Foreskin melanocyte (primary cell): ENCODE measurements at places on chromosomes 7 and 10.
A peak's percentile ranks its signal among the peaks of the same experiment; 100 is the strongest.

- DNase-seq: no peak
These were observed 278.1 kb downstream of the MAGI2 start for GRCh38 chr7:79175374-79175773.

DNA sequence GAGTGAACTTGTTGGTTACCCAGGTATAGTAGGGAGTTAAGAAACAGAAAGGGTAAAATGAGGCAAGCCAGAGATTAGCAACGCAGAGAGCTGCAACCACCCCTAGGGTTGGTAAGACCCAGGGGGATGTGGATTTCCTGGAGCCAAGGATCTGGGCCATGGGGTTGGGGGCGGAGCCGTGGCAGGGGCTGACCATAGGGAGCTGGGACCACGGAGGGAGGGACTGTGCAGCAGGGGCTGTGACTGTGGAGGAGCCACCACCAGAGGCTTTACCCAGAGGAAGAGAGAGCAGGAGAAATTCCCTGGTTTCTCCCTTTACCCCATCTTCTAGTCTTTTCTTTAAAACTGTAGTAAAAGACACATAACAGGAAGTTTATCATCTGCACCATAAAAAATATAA, 58.6 kb upstream of the BAIAP2L1 start:
- no peak for DNase-seq

GRCh38 chr7:2436341-2437104, 33.1 kb downstream of the CHST12 start:
- no peak for DNase-seq

DNA sequence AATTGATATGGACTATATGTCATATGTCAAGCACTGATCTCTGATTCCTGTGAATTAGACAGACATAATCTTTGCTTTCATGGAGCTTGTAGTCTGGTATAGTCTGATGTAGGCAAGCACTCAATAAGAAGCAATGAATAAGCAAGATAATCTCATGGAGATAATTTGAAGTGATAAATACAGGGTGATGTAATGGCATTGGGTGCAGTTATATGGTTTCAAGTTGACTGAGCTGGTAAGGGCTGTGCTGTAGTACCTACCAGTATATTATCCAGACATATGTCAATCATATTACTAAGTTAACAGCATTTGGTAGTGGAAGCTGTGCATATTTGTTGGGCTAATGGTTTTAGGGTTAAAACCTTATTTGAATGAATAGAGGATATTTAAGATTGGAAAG, 117.5 kb upstream of the PRPS1L1 start:
- no peak for DNase-seq

- DNase-seq: peak; percentile 40
These were observed 208.4 kb upstream of the KLF14 start for GRCh38 chr7:130942211-130942964.

GRCh38 chr7:2894118-2894940, 50.2 kb upstream of the GNA12 start:
- DNase-seq: no peak

- no peak for DNase-seq
These were observed 82.0 kb downstream of the KIF20B start for GRCh38 chr10:89783406-89783805.

DNA sequence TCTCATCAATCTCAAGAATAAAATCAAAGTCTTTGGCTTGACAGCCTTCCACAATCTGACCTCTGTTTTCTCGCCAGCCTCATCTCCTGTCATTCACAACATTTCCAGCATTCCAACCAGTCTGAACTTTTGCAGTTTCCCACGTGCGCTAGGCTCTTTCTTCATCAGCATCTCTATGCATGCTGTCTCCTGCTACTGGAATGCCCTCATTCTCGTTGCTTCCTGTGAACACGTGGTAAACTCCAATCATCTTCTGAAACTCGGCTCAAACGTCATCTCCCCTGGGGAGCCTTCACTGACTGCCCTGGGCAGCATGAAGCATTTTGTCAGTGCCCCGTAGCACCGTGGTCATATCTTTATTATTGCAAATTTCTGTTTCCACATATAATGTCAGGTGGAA, 12.2 kb upstream of the RSBN1L start:
- peak; percentile 75 for DNase-seq

DNA sequence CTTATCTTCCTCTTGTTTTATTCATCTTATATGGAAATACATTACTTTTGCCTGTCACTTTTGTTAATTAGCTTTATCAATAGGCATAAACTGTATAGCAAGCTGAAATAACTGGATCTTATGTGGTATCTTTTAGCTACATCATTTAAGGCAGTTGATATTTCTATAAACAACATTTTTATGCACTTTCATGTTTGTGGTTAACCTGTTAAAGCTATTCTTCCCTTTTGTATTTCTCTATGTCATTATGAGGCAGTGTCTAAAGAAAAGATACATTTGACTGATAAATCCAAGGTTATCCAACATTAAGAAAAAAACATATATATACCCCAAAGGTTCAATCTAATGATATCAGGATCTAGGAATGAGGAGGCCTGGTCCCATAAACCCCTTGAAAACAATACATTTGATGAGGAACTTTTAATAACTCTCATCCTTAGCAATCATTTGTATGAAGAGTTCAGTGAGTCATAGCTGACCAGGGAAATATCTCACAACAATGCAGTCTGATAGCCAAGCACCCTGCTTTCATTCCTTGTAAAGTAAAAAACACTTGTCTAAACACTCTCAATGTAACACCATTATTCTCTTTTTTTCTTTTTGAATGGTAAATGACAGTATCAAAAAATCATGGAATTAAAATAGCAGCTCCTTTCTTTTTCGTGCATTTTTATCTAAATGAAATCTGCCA, 300.9 kb downstream of the NEBL start:
- no peak for DNase-seq

DNA sequence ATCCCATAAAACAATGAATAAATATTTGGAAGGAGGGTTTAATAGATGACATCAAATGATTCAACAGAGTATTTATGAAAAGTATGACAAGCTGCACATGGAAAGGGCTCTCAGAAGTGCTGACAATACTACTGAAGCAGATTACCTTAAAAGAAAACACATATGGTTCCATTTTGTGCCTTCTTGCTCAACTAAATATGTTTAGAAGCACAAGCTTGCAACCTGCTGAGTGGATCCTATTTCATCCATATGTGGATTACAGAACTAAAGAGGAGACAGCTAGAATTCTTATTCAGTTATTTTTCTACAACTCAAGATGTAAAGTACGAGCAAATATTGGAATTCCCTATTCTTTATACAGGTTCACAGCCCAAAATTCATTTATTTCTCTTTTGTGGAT, 340.6 kb downstream of the TFEC start:
- DNase-seq: no peak

- no peak for DNase-seq
These were observed 138.8 kb downstream of the SFMBT2 start for GRCh38 chr10:7272008-7272407.

DNA sequence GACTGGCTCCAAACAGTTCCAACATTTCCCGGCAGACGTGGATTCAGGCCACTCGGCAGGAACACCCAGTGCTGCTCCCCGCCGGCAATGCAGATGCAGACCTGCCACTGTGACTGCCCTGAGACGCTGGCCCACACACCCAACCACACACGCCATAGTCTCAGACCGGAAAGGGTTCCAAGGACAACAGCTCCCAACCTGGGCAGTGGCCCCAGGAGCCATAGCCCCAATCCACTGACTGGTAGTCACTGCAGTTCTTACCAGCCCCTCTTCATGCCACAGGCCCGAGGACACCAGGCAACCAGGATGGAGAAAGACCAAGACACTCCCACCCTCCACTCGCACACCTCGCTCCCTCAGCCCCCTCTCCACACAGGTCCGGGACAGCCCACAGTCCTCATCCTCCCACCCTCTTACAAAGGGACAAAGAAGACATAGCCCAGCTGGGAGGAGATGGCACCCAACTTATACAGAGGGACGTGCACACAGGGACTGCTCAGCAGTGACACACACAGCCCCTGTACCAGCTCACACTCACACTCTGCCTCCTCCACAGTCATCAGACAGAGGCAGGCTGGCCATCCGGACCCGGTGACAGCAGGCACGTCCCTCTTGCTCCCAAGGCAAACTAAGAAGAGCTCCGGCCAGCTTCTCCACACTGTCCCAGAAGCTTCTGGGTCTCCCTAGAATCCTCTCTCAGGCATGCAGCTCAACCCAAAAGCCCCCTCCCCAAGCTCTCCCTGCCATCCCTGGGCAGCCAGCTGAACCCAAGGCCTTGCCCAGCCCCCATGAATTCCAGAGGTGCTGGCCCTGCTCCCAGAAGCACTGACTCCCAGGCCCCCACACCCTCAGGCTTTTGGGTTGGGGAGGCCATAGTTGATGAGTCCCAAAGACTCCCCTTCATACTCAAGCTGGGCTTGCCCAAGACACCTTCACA, 24.8 kb downstream of the KCNH2 start:
- no peak for DNase-seq

DNA sequence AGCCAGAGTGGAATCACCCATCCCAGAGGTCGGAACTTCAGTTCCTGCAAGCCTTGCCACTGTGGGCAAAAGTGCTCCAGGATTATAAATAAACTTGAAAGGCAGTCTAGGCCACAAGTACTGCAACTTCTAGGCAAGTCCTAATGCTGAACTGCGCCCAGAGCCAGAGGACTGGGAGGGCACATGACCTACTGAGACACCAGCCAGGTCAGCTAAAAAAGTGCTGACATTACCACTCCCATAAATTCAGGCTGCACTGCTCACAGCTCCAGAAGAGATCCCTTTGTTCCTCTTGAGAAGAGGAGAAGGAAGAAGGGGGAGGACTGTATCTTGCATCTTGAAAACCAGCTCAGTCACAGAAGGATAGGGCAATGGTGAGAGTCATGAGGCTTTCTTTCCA, 1084.1 kb upstream of the PHF14 start:
- peak; percentile 7 for DNase-seq

DNA sequence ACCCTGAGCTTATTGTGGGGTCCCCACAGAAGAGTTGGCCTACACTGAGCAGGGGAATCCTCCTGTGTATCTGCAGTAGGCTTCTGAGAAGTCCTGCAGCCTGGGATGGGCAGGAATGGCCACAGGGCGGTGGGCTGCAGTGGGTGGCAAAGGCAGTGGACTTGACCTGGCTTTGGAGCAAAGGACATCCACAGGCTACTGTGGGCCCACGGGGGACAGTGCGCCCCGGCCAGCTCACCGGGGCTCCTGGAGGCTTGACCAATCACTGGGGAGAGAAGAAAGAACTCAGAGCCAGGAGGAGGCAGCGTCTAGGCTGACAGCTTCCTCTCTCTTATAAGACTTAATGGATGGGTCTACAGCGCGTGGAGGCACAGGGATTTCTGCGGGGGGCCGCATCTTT, 488.8 kb upstream of the MGMT start:
- no peak for DNase-seq

GRCh38 chr7:32427769-32428291, 62.4 kb downstream of the LSM5 start:
- peak; percentile 54 for DNase-seq

GRCh38 chr10:652233-652632, 37.2 kb downstream of the DIP2C start:
- no peak for DNase-seq

DNA sequence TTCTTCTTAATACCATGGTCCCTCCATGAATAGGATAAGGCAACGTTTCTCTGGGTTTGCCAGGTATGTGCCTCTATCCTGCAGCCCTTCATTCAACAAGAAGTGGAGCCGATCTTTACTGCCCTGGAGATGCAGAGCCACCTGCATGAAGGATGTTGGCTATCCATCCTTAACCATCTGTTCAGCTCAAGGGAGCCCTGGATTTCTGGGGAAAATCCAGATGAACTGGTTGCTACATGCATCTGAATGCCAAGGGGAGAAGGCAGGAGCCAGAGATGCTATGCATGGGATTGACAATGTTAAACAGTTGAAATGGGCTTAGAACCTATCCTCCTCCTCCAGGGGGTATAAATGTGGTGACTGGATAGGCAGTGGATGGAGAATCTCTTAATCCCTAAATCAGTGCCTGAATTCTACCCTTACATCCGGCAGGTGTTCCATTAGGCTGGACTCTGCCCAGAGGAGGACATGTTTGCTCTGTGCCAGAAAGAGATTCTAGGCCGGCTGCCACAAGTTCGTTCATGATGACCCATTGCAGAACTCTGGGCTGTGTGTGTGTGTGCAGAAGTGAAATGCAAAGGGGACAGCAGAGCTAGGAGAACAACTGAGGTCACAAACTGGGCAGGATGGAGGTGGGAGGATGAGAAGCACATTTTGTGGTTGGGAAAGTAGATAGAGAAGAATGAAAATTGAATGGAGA, 15.6 kb downstream of the CPED1 start:
- DNase-seq: no peak

DNA sequence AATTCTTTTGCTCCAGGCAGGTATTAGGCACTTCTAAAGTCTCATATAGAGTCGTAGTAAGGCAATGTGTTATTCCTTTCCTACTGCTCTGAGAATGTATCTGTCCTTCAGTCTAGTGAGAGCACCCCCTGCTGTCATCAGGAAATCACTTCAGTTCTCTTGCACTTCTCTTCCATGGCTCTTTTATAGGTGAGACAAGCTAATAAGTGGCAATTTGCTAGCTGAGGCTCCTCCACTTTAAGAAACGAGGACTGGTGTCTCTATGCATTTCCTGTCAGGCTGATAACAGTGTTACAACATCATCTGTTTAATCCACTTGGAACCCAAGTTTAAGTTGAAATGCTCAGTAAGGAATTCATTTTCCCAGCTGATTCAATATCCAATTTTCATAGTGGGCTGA, 350.6 kb downstream of the TFEC start:
- no peak for DNase-seq

DNA sequence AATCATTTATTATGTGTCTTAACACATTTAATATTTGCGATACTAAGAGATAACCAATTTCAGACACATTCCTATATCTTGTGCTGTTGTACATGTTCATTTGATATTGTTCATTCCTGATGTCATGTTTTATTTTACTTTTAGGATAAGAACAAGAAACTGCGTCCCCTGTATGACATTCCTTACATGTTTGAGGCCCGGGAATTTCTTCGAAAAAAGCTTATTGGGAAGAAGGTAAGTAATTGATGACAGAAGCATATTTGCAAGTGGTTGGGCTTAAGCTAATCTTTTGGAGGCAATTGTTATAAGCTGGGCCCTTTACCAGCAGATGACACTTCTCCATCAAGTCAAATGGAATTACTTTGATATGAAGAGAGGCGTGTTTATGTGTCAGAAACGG, 155.3 kb downstream of the SND1 start:
- no peak for DNase-seq

GRCh38 chr7:121874298-121874697, 1.3 kb downstream of the PTPRZ1 start:
- DNase-seq: no peak
